ENCODE measurements at places on chromosomes 4 and X.

DNA sequence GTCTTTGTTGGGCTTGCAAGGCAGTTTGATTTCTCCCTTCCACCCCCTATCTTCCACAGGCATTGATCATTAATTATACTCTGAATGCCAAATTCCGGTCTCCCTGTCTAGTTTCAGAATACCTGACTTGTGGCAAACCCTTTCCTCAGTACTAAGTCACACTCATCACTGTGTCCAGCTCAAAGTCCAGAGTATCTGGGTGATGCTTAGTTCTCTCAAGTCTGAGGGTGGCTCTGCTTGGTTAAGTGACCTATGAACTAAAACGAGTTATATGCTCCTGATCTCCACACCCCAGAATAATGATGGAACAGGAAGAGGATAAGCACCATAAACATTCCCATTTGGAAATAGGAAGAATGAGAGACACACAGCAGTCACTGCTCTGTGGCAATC, 6.5 kb downstream of the SMIM9 start:
- no peak for DNase-seq

DNA sequence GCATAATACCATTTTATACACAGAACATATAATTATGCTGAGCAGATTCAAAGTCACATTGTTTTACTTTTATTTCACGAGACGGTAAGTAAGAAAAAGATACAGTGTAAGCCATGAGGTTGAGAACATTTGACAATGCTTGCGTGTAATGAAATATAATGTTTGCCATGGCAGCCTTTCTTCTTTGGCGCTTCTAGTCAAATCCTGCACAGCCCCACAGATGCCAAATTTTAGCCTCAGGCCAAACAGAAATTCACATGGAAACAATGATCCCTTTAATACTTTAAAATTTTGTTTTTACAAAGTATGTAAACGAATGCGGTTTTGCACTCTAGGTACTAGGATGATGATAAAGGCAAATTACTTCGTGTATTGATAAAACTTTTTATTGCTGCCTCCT, 502.7 kb upstream of the SMIM31 start:
- no peak for DNase-seq

DNA sequence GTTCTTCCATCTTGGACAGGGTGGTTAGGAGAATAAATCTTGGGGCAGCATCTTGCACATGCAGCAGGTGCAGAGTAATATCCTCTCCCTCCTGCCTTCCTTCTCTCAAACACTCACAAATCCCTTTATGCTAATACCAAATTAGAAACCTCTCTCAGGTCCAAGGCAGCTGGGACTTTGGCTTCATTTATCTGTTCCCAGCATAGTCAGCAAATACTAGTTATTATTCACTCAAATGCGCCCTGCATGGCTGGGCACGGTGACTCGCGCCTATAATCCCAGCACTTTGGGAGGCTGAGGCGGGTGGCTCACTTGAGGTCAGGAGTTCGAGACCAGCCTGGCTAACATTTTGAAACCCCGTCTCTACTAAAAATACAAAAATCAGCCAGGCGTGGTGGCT, 156.0 kb upstream of the GALNT7 start:
- no peak for DNase-seq

- no peak for DNase-seq
These were observed 59.1 kb downstream of the MID1IP1 start for GRCh38 chrX:38860106-38861013.

DNA sequence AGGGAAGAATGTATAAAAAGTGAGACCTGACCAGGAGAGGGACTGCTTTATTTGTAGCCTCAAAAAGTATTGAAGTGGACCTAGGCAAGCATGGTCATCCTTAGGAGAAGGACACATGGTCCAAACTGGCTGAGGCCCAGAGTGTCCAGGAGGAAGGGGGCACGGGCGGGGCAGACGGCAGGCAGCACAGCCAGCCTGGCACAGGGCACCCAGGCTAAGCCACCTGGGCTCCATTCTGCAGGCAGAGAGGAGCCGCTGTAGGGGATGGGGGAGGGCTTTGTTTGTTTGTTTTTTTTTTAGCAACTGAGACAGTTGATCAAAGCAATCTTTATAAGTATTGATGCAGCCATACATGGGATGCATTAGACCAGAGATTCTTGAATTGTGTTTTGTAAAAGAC, 188.6 kb downstream of the PRDM5 start:
- no peak for DNase-seq

DNA sequence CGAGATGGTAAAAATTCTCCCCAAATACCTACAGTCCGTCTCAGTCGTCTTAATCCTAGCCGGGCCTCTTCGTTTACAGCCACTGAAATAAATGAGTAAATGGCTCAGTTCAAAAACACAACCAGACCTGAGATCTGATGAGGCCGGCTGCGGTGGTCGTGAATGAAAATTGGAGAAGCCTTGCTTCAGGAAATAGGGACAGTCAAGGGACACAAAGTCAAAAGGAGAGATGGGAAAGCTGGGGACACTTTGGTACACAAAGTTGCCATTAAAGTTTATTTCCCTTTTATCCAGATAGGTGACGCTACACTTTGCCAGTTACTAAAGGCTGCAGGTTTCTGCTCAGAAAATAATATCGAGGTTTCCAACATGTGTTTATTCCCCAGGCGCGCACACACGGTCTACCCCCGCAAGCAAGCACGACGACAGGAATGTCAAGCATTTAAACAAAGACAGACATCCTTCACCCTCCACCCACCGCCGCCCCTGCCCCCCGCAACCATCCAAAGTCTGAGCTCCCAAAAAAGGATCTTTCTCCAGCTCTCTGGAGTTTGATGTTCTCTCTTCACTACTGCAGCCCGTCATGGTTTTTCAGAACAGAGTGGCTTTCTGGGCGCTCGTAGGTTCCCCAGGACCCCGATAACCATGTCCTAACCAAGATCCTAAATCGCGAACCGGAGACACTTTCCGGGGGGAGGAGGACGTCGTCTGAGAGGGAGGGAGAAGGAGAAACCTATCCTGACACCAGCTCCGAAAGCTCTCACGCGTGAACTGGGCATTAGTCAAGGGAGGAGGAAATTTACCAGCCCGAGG, 1.3 kb upstream of the PCDH7 start:
- no peak for DNase-seq

GRCh38 chr4:86613734-86614133, 19.6 kb downstream of the PTPN13 start:
- DNase-seq, result no peak

DNA sequence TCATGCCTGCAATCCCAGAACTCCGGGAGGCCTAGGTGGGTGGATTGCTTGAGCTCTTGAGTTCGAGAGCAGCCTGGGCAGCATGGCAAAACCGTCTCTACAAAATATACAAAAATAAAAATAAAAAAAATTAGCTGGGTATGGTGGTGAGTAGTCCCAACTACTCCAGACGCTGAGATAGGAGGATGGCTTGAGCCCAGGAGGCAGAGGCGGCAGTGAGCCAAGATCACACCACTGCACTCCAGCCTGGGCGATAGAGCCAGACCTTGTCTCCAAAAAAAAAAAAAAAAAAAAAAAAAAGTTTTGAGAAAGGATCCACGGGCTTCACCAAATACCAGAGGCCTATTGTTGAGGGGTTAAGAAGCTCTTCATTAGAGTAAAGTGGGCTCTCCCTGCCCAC, 8.0 kb downstream of the SUPT20HL2 start:
- no peak for DNase-seq

- no peak for DNase-seq
These were observed 89.9 kb upstream of the PAK3 start for GRCh38 chrX:111006116-111006515.

DNA sequence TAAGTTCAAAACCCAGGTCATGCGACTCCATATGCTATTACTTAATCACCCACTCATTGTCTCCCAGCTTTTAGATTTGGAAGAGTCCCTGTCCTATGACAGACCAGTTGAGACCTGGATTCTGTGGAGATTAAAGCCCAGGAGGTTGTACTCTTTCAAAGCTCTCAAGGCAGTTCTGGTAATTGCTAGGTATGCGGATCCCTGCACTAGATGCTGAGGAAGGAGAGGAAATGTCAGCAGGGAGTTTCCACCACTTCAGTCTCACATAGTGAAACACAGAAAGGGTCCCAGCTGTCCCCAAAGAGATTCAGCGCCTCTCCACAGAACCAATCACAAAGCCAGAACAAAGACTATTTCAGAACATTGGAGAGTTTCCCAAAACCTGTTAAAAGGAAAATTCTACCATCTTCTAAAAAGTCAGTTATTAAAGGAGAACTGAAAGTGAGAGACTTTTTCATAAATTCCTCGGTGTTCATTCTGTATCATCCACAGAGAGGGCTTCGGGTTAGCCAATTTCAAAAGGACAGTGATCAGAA, 53.4 kb downstream of the IRF2 start:
- DNase-seq, result no peak

- no peak for DNase-seq
These were observed 117.0 kb downstream of the PCDH7 start for GRCh38 chr4:30837131-30837539.

DNA sequence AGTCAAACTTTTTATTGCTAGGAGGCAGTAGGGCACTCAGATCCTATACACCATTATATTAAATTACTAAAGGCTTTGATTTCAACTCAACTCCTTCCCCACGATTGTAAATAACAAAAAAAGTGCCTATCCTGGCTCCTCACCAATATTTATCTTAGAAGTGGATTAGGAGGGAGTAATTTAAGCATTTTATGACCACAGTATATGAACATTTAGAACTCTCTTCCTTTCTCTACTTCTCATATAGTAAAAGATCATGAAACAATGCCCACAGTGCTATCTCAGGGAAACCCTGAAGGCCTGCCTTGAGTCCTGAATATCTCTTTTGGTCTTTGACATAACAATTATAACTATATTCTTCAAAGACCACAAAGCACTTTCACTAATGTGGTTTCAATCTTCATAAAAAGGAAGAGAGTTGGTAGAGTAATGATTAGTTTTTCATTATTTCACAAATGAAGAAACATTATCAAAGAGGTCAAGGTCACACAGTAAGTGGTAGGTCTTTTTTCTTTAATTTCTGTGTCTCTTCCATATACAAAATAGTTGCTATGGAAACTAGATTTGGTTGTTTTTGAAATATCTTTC, 29.1 kb upstream of the ADH1C start:
- no peak for DNase-seq

DNA sequence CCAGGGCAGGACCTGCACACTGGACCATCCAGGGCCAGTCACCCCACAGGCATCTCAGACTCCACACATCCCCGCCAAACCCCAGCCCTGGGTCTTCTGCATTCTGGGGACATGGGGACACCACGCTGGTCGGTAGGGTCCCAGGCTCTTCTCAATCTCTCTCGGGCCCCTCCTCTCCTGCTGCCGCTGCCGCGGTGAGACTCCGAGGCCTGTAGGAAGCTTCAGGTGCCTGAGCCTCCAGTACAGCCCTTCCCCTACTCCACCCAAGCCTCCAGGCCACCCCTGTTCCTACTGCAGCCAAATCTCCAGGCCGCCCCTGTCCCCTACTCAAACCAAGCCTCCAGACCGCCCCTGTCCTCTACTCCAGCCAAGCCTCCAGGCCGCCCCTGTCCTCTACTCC, 5.5 kb upstream of the ASMT start:
- DNase-seq, result no peak

- DNase-seq, result no peak
These were observed 89.7 kb downstream of the ARHGAP10 start for GRCh38 chr4:147821555-147821954.

- no peak for DNase-seq
These were observed 55.8 kb downstream of the FGF16 start for GRCh38 chrX:77502951-77503525.

- peak; percentile 55 for DNase-seq
These were observed 26.4 kb upstream of the TMPRSS11B start for GRCh38 chr4:68271851-68272357.

DNA sequence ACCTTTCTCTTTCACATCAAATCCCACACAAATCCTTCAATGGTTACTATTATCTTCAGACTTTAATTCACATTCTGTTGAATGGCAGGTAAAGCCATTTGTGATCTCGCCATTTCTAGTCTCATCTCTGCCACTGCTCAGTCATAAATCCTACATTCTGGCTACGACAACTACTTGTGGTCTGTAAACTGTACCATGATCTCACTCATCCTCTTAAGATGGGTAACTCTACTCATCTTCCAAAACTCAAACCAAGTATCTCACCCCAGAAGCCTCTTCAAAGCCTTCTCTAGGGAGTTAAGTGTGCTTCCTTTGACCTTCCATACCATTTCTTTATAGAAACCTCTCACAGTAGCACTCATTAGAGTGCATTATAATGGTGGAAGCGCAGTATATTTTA, 101.8 kb downstream of the NEK1 start:
- DNase-seq, result no peak

DNA sequence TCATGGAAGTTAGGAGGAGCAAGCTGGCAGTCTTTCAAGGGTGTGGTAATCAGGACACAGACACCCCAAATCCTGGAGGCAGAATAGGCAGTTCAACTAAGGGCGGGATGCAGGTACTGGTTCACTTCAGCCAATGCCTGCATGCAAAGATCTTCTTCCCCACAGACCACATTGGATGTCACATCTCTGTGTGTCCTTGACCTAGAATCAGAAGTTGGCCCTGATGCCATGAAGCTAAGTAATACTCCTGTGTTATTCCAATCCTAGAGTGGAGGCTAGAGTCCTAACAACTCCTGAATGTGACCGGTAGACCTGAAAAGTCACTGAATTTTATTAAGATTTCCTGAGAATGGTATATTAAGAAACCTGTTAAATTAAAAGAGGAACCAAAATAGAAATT, 165.5 kb downstream of the DMD start:
- DNase-seq, result no peak

GRCh38 chr4:22408474-22408873, 107.4 kb downstream of the ADGRA3 start:
- no peak for DNase-seq

DNA sequence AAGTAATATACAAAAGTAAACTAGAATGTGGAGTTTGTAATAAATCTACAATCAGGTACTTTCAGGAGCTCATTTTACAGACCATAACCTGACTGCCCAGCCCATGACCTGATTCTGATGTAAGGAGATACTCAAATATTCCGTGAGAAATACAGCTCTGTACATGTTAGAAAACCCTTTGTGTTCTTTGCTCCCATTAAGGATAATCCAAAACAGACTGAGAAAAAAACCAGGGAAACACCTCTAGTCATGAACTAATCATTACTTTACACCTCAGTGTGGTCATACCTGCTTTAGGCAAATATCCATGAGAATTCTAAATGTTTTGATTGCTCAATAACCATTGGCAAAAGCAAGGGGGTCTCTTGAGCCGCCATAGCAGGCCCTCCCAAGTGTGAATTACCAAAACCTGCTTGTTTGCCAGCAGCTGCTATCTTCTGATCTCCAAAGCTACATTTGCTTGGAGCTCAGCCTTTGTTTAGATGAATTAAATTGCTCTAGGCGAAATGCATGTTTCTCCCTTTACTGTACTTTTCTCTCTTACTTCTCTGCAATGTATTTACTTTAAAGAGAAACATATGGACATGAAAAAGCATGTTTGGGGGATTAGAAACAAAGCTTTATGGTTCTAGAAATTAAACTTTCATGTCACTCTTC, 79.1 kb downstream of the ANKRD50 start:
- DNase-seq, result no peak

- no peak for DNase-seq
These were observed 663 bp upstream of the USP53 start for GRCh38 chr4:119211867-119212233.

GRCh38 chrX:37594755-37595382, 23.4 kb downstream of the LANCL3 start:
- no peak for DNase-seq
